Pancreas (tissue), 10 donors: ENCODE measurements at places on chromosomes 3 and 15.
A peak's percentile ranks its signal among the peaks of the same experiment; 100 is the strongest.

GRCh38 chr3:194951931-194952582 is 266.4 kb downstream of the FAM43A start:
- DNase-seq = no peak

DNA sequence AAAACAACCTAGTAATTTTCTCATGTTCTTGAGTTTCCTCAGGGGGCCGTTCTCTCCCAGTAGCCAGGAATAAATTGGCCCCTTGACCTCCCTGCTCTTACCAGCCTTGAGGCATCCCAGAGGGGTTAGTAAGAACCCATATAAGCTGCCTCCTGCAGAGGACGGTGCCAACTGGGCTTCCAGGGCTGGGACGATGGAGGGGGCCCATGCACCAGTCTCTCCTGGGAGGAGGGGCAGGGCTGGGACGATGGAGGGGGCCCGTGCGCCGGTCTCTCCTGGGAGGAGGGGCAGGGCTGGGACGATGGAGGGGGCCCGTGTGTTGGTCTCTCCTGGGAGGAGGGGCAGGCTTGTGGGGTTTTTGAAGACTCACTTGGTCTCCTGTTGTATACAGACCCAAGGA is 22.0 kb downstream of the LINGO1 start:
- DNase-seq = no peak

GRCh38 chr15:100112061-100112420 is 229.7 kb downstream of the ADAMTS17 start:
- no peak for DNase-seq

DNA sequence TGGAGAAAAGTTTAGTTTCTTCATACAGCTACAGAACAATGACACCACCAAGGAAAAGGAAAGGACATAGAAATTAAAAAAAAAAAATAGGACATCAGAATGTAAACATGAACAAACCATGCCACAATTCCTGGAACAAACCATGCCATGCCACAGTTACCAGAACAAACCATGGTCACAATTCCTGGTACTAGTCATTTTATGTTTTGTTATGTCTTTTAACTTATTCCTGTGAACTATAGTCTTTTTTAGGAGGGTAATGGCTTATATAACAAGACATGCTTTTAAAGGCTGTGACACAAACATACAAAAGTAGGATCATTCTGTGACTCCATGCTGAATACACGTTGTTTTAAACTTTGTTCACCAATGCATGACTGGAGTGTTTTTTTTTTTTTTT is 42.8 kb downstream of the CD47 start:
- DNase-seq = no peak

DNA sequence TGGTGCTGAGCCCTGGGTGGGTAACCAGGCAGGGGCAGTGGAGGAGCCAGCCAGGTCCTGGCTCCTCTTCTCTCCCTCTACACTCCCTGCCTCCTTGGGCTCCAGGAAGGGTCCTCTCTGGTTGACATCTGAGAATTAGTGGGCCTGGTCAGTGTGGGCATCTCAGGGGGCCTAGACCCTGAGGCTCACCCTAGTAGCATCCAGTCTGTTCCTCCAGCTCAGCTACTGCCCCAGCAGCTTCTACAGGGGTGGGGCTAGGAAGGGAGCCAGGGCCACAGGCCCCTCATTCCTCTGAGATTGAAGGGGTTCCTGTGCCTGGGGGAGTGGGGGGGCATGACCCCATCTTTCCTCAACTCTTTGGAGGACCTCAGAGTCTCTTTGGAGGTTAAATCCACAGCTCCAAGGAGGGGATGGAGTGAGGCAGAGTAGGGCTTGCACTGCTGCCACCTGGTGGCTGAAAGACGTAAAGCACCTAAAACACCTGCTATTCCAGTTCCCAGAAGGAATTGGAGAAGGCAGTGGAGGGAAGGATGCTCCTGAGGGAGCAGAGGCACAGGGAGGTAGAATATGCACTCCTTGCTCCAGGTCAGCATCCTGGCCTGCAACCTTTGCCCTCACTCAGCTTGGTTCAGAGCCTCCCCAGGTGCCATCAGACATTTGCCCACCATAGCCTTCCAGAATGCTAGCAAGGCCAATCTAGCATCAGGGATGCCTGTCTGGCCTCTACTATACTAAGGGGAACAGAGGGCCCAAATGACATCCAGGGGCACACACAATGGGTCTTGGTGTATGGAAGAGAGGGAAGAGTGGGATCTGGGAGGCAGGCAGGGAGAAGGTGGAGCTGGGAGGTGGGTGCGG is 25.1 kb downstream of the C3orf18 start:
- peak; percentile 84 for DNase-seq

- no peak for DNase-seq
These were observed 1153.3 kb downstream of the ROBO1 start for GRCh38 chr3:78614486-78614885.

GRCh38 chr3:46549989-46550388 is 16.1 kb downstream of the LRRC2 start:
- DNase-seq = no peak

DNA sequence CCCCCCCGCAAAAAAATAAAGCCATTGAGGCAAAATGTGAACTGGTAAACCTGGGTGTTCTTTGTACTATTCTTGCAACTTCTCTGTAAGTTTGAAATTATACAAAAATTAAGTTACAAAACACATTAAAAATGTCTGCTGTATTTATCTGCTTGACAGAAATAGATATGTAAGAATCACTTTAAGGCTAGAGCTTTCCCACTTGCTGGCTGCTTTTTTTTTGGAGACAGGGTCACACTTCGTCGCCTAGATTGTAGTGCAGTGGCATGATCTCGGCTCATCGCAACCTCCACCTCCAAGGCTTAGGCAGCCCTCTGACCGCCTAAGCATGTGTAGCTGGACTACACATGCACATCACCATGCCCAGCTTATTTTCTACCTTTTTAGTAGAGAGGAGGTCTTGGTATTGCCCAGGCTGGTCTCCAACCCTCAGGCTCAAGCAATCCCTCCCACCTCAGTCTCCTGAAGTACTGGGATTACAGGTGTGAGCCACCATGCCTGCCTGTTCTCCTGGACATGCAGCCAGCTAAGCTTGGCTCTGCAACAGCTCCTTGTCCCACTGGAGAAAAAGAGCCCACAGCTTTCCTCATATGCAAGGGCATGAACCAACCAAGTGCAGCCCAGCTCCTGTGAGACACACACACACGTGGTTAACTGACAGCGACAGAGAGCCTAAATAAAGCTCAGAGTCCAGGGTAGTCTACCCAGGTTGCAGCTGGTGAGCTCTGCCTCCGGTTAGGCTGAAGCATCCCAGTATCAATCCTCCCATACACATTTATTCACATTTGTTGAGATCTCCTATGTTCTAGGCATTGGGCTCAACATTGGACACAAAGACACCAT is 4.5 kb downstream of the RPS17 start:
- DNase-seq = no peak

DNA sequence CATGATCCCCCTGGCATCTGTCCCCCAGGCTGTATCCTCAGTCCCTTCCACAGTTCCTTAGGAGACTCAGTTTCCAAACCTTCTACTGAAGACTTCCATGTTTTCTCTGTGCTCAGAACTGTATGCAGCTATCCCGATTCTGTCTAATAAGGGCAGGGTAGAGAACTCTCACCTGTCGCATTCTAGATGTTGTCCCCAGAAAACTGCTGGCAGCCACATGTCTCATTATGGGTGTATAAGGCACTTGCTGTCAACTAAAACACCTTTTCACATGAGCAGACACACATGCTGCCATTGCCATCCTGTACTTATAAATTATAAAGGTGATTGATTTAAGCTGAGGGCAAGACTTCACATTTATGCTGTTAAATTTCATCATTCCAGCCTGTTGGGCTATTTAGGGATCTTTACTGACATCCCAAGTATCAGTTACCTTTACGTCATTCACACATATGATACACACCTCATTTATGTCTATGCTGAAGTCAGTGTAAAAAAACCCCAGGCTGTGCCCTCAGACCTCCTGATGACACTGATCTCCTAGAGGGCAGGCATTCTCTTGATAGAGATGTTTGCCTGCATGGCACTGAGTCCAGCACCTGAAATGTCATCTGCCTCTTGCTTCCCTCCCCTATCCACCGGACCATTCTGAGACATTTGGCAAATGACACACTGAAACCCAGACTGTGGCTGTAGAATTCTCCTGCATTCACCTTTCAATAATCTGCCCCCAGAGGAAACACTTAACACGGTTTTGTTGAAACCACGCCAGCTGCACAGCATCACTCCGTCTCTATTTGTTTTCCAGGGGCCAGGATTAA is 35.8 kb downstream of the BTD start:
- no peak for DNase-seq

GRCh38 chr15:74793135-74794028 is 11.5 kb downstream of the CSK start:
- no peak for DNase-seq

DNA sequence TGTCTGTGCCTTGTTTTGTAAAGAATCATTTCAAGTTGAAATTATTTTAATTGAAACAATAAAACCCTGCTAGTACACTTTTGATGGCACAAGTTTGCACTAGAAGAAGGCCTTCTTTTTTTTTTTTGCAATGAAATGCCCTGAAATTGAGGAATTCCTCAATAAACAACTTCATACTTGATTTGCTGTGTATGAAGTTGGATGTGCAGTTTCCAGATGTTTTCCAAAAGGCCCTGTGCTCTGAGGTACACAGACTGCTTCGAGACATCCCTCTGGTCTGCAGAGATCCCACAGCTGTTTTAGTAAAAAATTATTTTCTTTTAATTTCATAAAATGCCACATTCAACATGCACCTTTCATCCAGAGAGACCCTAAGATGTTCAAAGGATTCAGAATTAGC is 48.9 kb downstream of the HES1 start:
- DNase-seq = no peak

DNA sequence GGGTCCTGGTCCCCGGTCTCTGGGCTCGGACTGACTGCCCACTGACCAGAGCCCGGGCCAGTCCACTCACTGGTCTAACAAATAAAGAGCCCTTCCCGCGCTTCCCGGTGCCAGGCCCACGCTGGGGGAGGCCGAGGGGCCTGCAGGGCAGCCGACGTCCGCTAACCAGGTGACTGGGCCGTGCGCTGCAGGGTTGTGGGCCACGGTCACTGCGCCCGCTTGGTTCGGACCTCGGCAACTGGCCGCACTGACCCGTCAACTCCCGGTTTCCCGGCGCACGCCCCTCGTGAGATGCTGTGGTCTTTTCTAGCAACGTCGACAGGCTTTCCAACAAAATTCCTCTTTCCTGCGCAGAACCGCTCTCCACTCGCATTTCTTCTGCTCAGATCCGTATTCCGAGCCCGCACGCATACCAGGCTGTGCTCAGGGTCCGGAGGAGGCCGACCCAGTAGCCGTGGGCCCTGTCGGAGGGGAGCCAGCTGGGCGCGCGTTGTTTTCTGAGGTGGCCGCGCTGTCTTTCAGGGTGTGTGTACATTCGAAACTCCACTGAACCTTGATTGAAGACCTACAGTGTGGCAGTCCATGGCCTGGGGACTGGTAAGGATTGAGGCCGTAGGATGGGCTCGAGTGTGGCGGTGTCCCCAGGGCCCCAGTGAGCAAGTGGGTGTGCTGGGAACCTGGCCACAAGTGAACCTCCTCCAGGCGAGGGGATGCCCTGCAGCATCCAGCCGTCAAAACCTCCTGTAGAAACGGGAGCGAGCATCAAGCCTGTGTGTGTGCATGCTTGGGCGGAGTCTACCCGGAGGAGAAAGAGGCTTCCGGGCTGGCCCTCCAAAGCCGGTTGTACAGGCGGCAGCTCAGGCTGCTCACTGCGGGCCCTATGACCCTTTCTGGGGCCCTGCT is 875 bp upstream of the NT5DC2 start:
- DNase-seq = peak; percentile 48

DNA sequence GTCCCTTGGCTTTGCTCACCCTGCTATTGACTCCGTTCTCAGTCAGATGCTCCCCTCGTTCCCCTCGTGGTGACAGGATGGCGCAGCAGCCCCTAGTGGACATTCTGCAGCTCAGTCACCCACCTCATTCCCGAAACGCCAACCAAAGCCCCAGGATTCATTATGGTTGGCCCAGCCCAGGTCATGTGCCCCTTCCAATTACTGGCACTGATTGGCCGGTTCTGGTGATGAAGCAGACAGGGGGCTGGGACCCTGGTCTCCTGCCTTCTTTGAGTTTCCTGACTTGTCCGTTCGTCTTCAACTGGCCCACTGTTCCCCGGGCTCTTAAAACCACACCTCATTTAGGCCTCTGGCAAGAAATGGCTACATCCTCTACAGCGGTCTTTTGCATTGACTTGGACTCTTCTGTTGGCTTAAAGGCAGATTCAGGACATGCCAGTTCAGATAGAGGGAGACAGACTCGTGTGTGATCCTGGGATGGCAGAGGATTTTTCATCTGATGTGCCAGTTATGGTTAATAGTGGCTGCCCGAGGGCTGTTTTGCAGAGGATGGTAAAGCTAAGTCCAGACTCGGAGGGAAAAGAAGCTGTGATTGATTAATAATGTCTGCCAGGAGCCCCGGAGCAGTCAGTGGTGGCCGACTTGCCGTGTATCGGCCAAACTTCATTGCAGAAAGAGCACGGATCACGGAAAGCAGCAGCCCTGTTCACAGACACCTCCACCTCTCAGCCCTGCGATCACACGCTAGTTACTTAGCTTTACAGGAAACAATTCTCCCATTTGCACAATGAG is 37.8 kb downstream of the LSM3 start:
- DNase-seq = peak; percentile 9

DNA sequence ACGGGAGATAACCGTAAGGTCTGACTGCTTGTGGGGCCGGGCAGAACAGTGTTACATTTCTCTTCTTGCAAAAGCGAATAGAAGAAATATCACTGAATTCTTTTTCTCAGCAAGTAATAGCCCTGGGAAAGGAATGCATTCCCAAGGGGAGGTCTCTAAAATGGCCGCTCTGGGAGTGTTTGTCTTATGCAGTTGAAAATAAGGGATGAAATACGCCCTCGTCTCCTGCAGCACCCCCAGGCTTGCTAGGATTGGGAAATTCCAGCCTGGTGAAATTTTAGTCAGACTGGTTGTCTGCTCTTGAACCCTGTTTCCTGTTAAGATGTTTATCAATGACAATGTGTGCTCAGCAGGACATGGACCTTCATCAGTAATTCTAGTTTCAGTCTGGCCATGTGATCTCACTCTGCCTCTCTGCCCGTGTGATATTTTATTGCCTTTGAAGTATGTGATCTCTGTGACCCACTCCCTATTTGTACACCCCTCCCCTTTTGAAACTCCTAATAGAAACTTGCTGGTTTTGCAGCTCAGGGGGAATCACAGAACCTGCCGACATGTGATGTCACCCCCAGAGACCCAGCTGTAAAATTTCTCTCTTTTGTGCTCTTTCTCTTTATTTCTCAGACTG is 715.6 kb downstream of the ROBO1 start:
- no peak for DNase-seq

DNA sequence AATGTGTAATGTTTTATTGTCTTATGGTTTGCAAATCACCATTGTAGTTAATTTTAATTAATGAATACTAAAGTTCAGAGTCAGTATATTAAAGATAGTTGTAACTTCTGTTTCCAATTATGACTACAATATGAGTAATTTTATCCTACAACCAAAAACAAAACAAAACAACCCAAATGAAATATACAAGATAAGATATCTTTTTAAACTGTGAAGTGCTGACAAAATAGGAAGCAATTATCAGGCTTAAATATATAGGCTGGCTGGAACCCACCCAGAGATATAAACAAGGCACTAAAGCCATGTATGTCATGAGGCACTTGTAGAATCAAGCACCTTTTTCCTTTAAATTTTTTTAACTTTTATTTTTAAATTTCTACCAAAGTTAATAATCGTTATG is 108.6 kb upstream of the LRRFIP2 start:
- DNase-seq = no peak
